ENCODE measurements at places on chromosomes 13 and 19.
A peak's percentile ranks its signal among the peaks of the same experiment; 100 is the strongest.

- DNase-seq = no peak
Measured at GRCh38 chr13:68304286-68304893, 1074.3 kb upstream of the PCDH9 start.

DNA sequence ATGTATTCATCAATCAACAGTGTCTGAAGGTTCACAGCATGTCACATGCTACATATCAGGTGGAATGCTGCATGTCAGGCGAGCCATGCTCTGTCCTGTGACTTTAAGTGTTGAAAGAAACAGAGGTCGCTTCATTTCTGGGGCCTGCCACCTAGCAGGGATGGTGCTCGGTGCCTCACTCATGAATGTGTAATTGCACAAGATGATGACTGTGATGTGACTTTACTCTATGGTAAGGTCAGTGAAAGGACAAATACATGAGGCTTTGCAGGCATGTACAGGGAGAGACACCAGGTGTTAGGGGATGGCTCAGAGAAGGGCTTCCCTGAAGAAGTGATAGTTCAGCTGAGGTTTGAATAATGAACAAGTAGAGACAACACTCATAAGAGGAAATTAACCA is 66.7 kb downstream of the FRY start:
- DNase-seq = no peak

DNA sequence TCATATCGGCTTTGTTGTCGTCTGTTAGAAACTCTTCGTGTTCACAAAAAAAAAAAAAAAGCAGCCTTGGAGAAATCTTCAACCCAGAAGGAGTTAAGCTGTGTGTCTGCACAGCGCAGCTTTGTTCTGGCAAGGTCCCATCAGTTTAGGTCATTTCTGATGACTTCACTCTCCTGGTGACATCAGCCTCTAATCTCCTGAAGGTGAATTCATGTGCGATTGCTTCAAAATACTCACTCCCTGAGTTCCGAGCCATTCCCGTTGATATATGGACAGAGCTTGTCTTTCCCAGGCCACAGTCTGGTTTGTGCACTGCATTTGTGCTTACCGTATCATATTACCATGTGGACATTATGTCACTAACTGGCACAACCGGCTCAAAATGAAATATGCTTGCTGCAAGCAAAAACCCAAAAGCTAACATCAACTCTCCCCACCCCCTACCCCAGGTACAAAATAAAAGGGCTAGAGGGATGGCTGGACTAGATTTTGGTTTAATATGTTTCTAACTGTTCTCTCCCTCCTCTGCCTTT is 342.4 kb downstream of the KCNRG start:
- no peak for DNase-seq

GRCh38 chr13:95275322-95276036 is 25.8 kb downstream of the ABCC4 start:
- no peak for DNase-seq

DNA sequence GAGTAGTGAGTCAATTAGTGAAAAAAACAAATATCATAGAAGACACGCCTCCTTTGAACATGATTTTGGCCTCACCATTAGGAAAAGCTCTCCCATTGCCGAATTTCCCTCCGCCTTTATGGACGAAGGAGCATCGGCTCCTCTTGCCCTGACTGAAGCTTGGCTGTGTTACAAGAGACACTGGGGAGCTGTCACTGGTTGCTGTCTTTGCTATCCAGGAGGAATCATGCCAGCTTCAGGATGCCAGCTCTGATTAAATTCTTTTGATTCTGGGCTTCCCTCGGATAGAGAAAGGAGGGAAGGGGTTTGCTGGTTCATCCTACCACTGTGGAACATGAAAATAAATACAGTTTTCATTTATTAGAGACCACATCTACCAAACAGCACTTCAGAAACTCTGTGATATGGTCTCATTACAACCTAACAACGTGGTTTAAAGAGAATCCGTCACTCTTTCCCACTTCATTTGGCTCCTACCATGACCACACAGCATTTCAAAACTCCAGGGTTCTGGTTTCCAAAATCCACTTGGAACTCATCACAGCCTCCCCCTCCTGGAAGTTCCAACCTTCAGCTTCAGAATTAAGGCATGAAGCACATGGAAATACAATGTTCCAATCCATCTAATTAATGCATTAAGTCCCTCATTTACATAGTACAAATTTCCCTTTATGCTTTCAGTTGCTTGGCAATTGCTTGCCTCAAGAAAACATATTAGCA is 446.0 kb downstream of the EFNB2 start:
- no peak for DNase-seq

- peak; percentile 71 for DNase-seq
Measured at GRCh38 chr19:13847407-13848339, 29.3 kb upstream of the NANOS3 start.

DNA sequence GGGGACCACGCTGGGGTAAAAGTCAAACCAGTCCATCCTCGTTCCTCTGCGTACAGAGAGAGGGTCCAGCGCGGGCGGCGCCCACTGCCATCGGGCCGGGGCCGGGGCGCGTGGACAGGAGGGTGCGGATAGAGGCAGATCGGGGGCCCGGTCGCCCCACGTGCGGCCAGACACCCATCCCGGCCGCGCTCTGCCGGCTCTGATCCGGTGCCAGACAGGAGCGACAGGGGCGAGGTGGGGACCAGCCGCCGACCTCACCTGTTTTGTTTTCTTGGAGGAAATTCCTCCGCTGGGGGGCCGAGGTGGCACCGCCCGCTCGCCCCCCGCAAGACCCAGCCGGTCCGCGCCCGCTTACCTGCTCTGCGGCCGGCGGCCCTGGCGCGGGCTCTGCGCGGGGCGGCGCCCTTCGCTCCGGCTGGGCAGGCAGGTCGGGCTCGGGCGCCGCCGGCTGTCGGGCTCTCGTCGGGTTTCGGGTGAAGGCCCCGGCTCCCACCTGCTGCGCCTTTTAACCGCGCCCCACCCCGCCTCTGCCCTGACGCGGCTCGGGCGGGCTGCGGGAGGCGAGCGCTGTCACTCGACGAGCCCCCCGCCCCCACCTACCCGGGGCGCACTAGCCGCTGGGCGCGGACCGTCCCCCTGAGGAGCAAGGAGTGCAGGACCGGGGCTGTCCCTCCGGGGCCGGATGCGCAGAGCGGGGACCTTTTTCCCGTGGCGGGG is at the start of gene GJB6:
Gene GJB6 (minus strand): TSS at position 481 of the 717 bp plus-strand sequence. CDS start 8,839 bp downstream, outside the sequence.
- no peak for DNase-seq

GRCh38 chr19:15136234-15136954 is 29.2 kb downstream of the SYDE1 start:
- DNase-seq = no peak

GRCh38 chr19:17333611-17334413 is 843 bp downstream of the ANO8 start:
- peak; percentile 49 for DNase-seq

All from stimulated activated CD8-positive, alpha-beta memory T cell treated with anti-CD3 and anti-CD28 coated beads, Interleukin-12 subunit alpha, Interleukin-12 subunit beta, amount 100 ng/mL, for 1 hour (primary cell).